ENCODE measurements at places on chromosomes 7 and 10.

DNA sequence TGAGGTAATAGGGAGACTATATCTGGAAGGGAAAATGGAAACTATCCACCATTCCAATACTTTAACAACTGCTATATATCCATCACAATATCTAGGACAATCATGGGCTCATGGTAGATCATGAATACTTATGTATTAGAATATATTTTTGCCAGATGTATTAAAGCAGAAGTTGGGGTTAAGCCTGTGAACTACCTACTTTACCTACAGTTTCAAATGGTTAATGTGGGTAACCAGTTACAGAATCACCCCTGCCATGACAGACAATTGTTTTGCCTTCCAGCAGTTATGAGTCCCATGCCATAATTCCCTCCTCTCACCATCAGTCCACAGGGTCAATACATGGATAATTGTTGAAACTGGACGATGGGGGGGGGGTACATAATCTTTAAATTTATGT lies 29.9 kb upstream of the RAPGEF5 start:
- no peak for DNase-seq

GRCh38 chr10:97762056-97762455 lies 9.7 kb downstream of the SFRP5 start:
- DNase-seq: no peak

DNA sequence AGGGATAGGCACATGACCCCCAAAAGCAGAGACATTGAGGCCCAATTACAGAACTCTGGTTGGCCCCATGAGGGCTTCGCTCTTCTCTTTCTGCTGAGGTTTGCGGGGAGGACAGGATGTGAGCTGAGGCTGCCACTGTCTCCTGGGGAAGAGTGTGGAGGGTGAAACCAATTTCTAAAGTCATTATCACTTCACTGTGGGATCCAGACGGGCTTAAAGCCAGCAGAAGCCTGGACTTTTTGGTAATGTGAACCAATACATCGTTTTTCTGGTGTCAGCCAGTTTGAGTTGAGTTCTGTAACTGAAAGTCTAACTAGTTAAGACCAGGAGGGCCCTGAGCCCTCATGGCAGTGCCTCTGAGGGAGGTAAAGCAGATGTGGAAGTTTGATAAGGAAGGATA lies 163.0 kb downstream of the MYOF start:
- DNase-seq: no peak

DNA sequence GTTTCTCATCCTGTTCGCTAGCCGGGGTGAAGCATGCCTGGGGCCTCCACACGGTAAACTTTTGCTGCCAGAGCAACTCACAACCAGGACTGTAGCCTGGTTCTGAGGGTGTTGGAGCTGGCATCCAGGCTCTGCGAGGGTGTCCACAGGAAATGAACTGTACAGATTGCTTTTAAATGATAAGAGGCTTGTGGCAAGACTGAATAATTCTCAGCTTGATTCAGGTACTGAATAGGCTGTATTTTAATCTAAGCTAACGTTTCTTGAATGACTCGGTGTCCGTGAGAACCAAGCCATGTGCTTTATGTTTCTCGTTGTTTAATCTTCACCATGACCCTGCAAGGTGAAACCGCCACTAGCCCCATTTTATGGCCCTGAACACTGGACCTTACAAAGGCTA lies 49.3 kb downstream of the EEPD1 start:
- DNase-seq: no peak

GRCh38 chr7:95056107-95056739 lies 148.8 kb downstream of the PPP1R9A start:
- DNase-seq: no peak

DNA sequence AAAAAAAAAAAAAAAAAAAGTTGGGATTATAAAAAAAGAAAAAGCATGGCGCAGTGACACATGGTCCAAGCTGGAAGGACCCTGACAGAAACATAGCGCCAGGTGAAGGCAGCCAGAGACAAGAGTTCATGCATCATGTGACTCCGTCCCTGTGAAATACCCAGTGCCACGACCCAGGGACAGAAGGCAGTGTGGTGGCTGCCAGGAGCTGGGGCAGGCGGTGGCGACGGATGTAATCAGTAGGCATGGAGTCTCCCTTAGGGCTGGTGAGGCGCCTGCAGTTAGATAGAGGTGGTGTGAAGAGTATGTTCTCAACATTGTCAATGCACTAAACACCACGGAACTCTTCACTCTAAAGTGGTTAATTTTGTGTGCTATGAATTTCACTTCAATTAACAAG lies 43.9 kb downstream of the STK32C start:
- DNase-seq: no peak

All from activated CD8-positive, alpha-beta T cell treated with anti-CD3 and anti-CD28 coated beads, Interleukin-2, amount 10 ng/mL, durations not matched to agents 7 days and 5 days (primary cell).